ENCODE measurements at places on chromosomes 12 and 14.

- DNase-seq = no peak
Measured at GRCh38 chr14:105533811-105534498, 7.6 kb downstream of the TMEM121 start.

DNA sequence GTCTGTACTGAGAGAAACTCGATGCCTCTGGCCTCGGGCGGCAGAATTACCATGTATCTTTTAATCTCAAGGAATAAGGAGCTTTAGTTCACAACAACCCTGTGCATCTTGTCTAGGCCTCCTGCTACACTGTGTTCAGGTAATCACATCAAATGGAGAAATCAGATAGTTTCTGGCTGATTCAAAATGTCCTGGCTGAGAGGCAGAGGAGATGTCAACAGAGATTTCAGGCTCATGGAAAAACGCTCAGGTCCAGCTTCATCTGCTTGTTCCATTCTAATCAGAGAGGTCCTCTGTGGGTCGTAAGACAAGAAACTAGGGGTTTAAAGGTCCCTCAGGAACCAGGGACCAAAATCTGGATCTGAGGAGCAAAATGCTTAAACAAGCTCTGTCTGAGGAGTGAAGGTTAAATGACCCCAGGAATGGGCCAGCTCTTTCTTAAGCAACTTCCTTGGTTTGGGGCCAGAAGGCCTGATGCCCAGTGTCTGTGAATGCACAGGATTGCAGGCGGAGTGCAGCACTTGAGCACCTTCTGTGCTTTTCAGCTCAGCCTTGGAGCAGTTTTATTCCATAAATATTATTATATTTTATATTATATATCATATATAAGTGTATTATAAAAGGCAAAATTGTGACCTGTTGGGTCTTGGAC, 170.2 kb upstream of the PRICKLE1 start:
- no peak for DNase-seq

- no peak for DNase-seq
Measured at GRCh38 chr12:5921027-5921909, 23.8 kb downstream of the ANO2 start.

DNA sequence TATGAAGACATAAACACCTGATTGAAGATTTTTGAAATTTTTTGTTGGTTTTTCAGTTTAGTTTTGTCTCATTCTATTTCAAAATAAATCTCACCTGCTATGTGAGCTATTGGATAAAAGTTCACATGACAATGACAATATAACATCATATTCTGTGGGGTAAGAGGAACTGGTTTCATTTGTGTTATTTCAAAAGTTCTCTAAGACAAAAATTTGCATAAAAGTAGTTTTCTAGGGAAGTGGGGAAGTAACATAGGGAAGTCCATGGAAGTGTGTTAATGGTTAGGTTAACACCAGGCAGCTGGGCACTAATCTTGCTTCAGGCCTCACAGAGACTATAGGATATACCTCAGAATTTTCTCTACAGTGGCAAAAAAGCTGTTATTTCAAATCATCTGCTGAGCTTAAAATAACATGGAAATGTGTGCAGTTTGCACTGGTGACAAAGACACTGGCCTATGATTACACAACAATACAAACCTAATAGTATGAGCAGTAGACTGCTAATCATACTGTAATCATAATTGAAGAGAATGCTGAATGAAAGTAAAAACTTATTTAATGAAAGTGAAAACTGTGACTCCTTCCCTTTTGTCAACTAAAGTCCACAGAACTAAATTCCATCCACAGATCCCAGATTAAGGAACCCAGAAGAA, 710.6 kb upstream of the TMEM132C start:
- DNase-seq = no peak

- DNase-seq = no peak
Measured at GRCh38 chr12:75809746-75810145, 221.8 kb downstream of the PHLDA1 start.

- DNase-seq = peak; percentile 66
Measured at GRCh38 chr14:99055816-99056215, 216.2 kb downstream of the BCL11B start.

- DNase-seq = no peak
Measured at GRCh38 chr12:107080299-107080698, 13.1 kb downstream of the CRY1 start.

- DNase-seq = no peak
Measured at GRCh38 chr12:106791531-106791930, 17.0 kb downstream of the RIC8B start.

DNA sequence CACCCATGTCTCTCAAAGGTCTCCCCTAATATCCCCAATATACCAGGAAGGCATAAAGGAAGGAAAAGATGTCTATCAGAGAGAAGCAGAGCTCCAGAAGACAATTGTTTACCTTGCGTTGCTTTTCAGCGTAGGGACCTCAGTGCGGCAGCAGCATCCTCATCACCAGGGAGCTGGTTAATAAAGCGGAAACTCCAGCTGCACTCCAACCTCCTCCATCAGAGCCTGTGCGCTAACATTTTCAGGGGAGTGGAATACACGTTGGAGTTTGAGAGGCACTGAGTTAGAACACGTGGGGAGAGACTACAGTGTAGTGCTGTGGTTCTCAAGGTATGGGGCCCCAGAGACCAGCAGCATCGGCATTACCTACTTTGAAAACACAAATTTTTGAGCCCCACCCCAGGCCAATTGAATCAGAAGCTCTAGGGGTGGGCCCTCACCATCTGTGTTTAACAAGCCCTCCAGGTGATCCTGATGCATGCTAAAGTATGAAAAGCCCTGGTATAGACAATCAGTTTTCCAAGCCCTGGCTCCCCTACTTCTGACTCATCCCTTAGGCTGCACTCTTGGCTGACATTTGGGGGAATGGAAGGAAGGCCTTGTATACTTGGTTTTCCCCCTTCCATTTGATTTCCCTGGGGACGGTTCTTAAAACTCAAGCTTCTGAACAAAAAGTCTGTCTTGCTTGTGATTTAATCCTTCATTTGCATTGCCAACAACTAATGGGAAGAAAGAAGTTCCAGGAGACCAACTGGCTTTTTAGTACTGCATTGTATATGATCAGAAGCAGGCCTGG, 419.0 kb upstream of the CCDC196 start:
- DNase-seq = no peak

GRCh38 chr14:37254411-37254947, 56.7 kb downstream of the MIPOL1 start:
- no peak for DNase-seq

DNA sequence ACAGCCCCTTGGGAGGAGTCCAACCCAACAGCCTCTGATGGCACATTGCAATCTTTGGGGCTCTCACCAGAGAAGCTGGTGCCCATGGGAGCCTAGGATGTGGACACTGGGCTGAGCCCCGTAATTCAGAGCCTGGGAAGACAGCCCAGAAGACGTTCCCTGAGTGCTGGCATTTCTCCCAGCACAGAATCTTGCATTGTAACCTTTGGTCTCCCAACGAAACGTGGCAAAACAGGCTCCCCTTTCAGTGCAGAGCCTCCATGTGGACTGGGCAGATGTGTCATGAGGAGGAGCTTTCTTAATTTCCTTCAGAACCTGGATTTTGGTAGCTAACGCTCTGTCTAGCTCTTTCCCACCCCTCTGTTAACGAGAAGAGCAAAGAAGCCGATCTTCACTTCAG, 26.3 kb downstream of the BATF start:
- DNase-seq = no peak

- DNase-seq = no peak
Measured at GRCh38 chr12:121533394-121534090, 47.3 kb downstream of the KDM2B start.

GRCh38 chr12:25997201-25997963, 38.9 kb downstream of the RASSF8 start:
- no peak for DNase-seq

- DNase-seq = no peak
Measured at GRCh38 chr12:12236896-12237295, 29.9 kb downstream of the LRP6 start.

GRCh38 chr14:69137843-69138535, 14.9 kb downstream of the DCAF5 start:
- DNase-seq = no peak

- no peak for DNase-seq
Measured at GRCh38 chr12:127538316-127538715, 728.7 kb upstream of the TMEM132C start.

- DNase-seq = no peak
Measured at GRCh38 chr12:121214855-121215745, 5.2 kb downstream of the P2RX4 start.

GRCh38 chr14:33057585-33057984, 118.9 kb downstream of the NPAS3 start:
- no peak for DNase-seq

DNA sequence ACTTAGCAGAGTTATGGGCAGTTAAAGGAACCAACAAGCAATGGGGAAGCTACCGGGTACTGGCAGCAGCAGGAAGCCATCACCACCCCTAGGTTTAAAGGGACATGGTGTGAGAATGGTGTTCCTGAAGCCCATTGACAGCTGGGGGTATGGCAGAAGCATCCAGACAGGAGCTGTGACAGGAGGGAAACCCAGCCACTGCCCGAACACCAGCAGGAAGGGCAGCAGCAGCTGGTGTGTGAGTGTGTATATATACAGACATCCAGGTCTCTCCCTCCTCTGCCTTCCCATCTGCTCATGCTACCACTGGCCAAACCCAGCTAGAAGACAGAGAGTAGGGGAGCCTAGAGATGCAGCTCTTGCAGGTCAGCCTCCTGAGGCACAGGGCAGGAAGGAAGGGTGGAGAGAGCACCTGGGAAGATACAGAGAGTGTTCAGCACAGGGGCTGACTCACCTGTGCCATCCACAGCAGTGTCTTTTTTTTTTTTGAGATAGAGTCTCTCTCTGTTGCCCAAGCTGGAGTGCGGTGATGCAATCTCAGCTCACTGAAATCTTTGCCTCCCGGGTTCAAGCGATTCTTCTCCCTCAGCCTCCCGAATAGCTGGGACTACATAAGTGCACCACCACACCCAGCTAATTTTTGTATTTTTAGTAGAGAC, 9.2 kb upstream of the ADCK1 start:
- no peak for DNase-seq

All from stimulated activated CD8-positive, alpha-beta memory T cell treated with anti-CD3 and anti-CD28 coated beads, Interleukin-15, amount 100 ng/mL, for 48 hours (primary cell).